ENCODE measurements at places on chromosomes 13 and 19.

GRCh38 chr19:48997972-48998371 lies 4.3 kb downstream of the RUVBL2 start:
- DNase-seq, result no peak

- DNase-seq, result no peak
These were observed 203.9 kb upstream of the IRS2 start for GRCh38 chr13:109990296-109990695.

DNA sequence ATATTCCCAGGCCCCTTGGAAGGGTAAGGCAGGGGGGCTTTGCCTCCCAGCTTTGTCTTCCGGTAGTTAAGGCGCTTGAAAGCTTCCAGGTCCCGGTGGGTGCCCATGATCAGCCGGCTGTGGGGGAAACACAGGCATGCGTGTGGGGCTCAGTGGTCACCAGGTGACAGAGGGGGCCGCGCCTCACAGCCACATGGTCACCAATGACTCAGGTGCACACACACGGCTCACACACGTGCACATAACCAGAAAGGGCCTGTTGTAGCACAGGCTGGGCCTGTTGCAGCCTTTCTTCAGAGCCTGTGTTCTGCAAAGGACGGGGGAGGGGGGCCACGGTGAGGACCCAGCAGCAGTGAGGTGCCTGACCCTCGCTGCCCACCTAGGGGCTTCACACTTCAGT lies 5.9 kb downstream of the NANOS3 start:
- DNase-seq, result no peak

GRCh38 chr19:6767081-6767356 lies 216 bp downstream of the SH2D3A start:
- peak; percentile 44 for DNase-seq

- DNase-seq, result no peak
These were observed 28.6 kb upstream of the MIR17HG start for GRCh38 chr13:91318886-91319285.

DNA sequence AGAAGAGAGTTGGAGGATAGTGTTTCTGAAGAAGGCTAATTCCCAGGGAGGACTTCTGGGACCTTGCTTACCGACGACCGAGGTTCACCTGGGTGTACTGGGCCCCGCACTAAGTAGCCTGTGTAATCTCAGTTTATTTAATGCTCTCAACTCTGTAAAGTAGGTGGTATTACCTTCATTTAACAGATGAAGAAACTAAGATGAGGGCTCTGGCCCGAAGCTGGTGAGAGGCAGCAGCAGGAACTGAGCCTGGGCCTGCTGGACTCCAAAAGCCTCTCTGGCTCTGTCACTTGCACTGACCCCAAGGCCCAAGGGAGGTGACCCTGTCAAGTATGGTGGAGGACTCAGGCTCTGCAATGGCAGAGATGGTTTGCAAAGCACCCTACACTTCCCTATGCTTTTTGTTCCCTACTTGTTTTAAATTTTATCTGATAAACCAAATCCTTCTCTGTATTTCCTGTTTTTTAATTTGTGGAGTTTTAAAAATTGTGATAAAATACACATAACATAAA lies 50.6 kb downstream of the GGACT start:
- DNase-seq, result no peak

DNA sequence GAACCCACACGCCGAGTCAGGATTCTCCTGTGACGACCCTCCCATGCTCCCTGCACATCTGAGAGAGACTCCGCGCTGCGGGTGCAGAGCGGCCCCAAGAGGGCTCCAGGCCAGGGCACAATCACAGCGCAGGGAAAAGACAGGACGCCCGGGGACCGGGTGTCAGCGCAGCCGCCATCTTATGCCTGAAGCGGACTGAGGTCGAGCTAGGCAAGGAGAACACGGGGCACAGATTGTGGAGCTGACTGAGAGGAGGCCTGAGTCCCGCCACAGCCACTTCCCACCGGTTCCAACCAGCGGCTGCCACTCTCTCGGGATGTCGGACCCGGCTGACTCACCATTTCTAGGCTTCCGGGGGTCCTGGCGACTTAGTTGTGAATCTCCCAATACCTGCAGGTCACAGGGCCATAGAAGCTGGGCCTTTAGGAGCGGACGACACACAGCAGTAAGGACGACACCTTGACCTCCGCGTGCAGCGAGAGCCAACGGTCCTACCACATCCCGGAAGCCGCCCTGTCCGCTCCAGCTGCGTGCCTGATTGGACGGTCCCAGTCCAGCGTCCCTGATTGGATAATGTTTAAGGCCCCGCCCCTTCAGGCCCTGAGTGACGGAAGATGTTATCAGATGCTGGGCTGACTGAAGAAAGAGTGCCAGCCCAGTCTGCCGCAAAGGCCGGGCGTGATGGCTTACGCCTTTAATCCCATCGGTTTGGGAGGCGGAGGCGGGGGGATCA lies at the start of gene ZNF728:
Gene ZNF728, minus strand, starts transcription at position 487 of the 733 bp plus-strand sequence. Its CDS starts 146 bp downstream, at position 341.
- no peak for DNase-seq

DNA sequence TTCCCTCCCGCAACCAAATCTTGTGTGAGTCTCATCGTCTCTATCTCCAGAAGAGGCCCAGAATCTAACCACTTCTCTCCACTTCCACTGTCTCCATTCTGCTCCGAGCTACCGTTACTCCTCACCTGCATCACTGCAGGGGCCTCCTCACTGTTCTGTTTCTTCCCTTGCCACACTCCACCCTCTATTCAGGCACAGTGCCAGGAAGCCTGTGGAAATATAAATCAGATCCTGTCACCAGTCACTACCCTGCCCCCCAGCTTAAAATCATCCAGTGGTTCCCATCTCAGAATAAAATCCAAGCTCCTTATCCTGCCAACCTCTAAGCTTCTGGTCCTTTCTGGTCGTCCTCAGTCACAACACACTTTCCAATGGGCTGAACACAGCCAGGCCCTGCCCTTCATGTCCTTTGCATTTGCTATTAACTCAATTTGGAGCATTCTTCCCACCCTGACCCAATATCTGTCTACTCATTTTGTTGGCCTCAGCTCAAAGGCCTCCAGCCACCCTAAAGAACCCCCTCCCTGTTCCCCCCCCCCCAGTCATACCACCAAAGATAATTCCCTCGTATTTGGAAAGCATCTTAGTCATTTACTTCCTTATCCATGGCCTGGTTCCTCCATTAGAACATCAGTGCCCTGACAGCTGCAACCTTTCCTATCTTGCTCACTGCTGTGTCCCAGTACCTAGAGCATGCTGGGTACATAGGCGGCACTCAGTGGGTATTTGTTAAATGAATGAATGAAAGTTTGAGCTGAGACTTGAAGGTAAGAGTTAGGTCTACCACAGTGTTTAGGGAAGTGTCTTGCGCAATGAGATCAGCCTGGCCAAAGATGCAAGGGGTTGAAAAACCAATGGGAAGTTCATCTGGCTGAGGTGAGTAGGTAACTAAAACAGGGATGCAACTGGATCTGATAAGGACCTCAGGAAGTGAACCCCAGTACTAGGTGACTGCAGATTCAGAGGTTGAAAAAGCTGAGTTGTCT lies 24.4 kb downstream of the ZNF175 start:
- no peak for DNase-seq

DNA sequence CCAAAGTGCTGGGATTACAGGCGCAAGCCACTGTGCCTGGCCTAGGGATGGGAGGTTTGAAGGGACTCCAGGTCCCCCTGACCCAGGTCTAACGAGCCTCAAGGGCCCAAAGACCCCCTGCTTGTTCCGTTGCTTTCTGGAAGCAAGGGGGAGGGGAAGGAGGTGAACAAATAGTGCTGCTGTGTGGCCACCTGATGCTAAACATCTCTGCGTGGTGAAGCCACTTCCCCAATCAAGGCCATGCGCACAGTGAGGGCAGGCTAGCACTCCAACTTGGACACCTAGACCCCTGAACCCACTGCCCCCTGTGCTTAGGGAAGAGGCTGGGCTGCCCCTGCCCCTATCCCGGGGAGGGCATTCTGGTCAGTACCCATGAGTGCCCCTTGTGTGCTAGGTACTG lies 24.0 kb downstream of the CARM1 start:
- DNase-seq, result no peak

DNA sequence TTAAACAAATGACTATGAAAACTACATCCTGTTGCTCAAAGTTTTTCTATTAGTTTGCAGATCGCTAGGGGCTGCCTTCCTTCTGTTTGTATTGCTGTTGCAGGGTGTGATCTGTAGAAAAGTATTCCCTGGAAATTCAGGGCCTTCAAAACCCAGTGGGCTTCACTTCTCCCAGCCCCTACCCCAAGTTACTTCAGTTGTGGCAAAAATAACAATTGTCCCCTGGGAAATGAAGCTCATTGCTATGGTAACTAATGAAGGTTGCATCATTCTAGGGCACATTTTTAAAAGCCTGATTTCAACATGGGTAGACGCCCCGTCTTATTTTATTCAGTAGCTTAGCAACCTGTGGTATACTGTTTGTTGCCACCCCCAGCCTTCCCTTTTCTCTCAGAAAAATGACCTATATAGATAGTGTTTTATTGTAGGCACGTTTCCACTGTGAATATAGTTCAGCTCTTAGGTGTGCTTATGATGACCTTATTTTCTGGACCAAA lies 60.9 kb downstream of the WDFY2 start:
- no peak for DNase-seq

DNA sequence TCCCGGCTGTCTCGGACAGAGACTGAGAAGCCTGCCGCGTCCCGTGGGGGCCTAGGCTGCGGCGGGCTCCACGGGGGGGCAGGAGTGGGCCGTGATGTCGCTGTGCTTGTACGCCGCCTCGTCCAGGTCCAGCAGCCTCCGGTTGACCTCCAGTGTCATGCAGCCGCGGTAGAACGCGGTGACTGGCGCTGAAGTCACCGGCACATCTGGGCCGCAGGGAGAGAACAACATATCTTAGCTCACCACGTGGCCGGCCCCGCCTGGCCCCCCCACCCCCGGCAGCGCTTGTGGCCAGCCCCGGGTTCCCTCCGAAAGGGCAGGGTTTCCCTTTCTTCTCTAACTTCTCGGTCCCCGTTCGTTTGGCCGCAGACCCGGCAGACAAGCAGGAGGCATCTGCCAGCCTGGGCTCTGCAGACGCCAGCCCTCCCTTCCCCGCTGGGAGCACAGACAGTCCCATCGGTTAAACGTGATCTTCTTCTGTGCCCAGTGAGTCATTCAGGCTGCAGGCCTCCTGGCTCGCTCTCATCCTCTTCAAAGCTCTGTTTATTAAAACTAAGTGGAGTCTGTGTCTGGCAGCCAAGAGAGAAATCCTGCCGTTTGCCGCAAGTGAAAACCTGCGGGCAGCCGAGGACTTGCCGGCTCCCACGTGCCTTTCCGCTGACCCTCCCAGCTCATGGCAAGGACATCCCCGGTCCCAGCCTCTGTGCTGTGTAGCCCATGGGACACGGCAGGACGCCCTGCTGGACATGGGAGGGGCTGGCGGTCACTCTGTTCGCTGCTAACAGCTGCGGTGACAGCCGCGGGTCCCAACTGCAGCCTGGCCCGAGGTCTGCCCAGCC lies 42.8 kb downstream of the GAS6 start:
- no peak for DNase-seq

GRCh38 chr19:32630338-32630737 lies 44.6 kb downstream of the ANKRD27 start:
- DNase-seq, result no peak

GRCh38 chr19:37329686-37330085 lies 41.2 kb upstream of the ZNF527 start:
- DNase-seq, result no peak

- no peak for DNase-seq
These were observed 125.1 kb downstream of the AKAP11 start for GRCh38 chr13:42396901-42397655.

- DNase-seq, result no peak
These were observed 1.3 kb downstream of the RAB3D start for GRCh38 chr19:11338121-11338520.

DNA sequence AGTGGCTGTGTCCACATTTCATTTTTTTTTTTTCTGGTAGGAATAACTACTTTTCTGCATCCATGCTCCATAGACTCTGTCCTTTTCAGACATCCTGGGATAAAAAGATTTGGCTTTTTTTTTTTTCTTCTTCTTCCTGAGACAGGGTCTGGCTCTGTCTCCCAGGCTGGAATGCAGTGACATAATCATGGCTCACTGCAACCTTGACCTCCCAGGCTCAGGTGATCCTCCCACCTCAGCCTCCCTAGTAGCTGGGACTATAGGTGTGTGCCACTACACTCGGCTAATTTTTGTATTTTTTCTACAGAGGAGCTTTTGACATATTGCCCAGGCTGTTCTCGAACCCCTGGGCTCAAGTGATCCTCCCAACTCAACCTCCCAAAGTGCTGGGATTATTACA lies 4.1 kb upstream of the ICAM3 start:
- DNase-seq, result no peak

DNA sequence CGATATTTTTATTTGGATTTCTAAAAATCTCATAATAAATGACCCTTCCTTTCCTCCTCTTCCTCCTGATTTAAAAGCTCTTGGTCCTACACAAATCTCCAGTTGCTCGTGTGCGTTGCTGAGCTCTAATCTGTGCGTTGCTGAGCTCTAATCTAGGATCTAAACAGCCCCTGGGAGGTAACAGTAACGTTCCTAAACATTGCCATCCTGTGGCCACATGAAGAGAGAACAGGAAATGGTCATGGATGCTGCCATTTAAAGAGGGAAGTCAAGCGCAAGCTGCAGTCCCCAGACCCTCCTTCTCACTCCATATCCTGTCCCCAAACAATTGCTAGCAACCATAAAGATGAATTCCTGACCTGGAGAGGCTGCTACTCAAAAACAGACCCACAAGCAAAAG lies 170.8 kb downstream of the NUFIP1 start:
- no peak for DNase-seq

- no peak for DNase-seq
These were observed 73.2 kb upstream of the MBNL2 start for GRCh38 chr13:97148894-97149293.

DNA sequence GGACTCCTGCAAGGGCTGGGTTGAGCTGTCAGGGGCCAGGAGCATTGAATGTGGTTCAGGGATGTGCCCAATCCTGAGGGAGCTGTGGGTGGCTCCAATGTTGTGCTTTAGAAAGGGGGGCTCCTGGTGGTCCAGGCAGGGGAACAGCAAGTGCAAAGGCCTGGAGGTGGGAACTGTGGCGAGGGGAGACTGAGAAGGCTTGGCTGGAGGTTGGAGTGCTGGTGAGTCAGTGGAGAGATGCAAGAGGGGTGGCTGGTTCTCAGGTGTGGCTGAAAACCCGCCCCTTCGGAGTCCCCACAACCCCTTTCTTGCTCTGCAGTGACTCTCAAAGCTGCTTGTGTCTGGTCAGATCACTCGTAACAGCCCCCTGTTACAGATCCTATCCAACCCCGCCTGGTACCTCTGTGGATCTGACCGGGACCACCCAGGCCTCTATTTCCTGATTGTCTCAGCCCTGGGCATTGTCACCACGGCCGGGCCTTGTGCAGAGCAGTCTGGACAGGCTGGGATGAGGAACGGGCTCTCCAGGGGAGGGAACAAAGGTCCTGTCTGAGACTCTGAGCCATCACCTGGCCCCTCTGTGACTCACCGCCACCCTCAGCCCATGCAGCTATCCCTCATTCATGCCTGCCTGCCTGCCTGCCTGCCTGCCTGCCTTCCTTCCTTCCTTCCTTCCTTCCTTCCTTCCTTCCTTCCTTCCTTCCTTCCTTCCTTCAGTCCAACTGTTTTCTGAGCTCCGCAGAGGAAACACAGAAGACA lies 1.4 kb upstream of the KCNN1 start:
- no peak for DNase-seq

DNA sequence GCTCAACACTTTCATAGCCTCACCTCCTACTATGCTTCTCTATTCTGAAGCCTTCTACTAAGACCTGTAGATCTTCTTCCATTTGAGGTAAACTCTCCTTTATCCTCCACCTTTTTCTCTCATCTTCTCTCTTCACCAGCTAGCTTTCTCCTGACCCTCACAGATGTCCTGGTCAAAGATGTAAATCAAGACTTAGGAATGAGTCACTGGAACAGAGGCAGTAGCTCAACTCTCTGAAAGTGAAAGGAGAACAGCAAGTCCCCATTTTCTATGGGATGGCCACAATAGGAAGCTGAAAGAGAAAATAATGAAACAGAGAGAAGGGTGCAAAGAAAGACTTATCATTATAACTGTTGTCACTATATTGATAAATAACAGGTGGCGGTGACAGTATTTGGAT lies 86.1 kb upstream of the DOCK9 start:
- DNase-seq, result no peak

Measured in stimulated activated CD8-positive, alpha-beta memory T cell treated with anti-CD3 and anti-CD28 coated beads, Interleukin-12 subunit alpha, Interleukin-12 subunit beta, amount 100 ng/mL, for 1 hour (primary cell).